Fibroblast of skin of left quadriceps (primary cell): ENCODE measurements at places on chromosomes 4 and X.

DNA sequence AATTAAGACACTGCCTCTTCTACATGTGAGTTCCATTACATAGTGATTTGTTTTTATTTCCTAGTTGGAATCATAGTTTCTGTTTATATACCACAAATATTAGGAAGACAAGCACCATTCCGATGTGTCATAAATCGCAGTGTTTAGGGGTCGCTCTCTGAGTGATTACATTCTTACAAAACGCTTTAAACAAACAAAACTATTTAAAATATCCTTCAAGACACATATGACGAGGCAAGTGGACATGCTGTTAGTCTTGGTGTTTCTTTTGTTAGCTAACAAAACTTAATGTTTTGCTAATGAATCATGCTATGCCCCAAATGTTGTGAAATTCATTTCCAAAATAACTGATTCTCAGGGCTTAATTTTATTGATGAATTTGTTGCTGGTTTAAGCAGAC lies 1219.3 kb upstream of the PRKX start:
- DNase-seq, result peak; percentile 4

DNA sequence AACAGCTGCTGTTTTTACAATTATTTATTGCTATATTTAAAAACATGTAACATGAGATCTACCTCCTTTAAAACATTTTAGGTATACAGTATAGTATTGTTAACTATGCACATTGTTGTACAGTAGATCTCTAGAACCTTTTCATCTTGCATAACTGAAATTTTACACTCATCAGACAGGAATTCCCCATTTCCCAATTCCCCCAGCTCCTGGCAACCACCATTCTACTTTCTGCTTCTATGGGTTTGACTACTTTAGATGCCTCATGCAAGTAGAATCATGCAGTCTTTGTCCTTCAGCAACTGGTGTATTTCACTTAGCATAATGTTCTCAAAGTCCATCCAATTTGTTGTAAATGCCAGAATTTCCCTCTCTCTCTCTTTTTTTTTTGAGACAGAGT lies 9.7 kb upstream of the LSM6 start:
- peak; percentile 64 for DNase-seq

- DNase-seq, result peak; percentile 31
Measured at GRCh38 chrX:100995469-100995868, 26.0 kb downstream of the ARL13A start.

DNA sequence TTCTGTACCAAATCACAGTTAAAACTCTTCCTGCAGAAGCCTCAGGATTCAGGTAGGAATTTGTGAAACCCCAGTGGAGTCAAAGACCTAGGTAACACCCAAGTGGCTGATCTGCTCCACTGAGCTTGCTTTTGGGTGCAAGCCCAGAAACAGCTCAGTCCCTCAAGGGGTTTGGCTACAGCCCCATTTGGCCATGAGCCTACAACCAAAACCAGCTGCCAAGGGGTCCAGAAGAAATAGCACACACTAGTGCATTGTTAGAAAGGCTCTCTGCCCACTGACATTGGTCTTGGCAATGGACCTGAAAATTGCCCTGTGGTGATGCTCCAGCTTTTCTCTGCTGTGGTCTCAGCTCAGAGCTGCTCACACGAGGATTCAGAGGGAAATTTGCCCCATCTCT lies 577.4 kb upstream of the INTU start:
- DNase-seq, result no peak

DNA sequence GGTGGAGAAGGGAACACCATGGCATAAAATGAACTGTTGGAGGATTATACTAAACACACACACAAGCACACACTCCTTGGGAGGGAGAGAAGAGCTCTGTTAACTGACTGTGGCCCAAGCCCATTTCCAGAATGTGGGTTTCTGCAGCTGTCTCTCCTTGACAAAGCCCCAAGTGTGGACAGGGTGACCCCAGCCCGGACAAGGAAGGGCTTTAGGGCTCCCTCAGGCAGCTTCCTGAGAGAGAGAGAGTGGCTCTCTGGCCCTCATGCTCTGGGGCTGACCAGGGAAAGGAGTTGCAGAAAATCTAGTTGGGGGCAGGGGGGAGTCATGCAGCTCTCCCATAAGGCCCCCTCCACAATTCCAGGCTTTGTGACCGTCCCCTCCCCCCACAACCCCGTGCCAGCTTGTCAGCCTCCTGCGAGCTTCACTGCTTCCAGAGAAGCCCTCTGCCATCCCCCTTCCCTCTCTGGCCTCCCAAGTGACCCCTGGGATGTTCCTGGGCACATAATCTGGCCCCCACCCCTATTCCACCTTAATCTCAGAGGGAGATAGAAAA lies 590 bp downstream of the ARHGEF9 start:
- no peak for DNase-seq

- no peak for DNase-seq
Measured at GRCh38 chrX:66632473-66632872, 6.4 kb downstream of the EDA2R start.

GRCh38 chr4:54365691-54366090 lies 136.6 kb downstream of the PDGFRA start:
- no peak for DNase-seq

DNA sequence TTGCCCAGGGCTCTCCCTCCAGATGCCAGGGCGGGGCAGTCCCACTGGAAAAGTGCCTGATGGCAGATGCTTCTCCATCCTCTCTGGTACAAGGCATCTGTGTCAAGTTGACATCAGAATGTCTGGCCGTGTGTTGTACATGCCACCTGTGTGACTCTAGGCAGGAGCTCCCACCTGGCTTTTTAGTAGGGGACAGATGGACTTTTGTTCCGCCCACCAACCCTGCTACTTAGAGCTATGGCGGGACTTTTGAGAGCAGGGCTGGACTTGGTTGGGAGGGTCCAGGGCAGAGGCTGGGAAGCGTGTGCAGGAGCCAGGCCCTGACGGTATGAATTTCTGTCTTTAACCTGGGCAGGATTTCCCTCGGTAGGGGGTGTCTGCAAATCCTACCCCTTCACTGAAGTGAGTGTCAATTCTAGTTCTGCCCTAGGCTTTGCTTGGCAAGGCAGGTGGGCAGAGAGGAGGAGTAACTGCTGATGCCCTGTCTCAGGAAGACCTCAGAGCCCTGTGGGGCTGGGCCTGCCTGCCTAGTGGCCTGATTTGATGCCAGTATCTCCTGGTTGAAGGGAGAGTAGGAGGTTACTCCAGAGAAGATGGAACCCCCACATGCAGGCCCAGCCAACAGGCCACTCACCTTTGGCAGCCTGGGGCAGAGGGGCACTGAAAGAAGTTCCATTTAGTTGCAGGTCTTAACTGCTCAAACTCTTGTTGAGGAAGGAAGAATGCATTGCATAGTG lies 99.1 kb downstream of the PJA1 start:
- no peak for DNase-seq

GRCh38 chr4:166838975-166839614 lies 395.2 kb downstream of the SPOCK3 start:
- DNase-seq, result no peak

DNA sequence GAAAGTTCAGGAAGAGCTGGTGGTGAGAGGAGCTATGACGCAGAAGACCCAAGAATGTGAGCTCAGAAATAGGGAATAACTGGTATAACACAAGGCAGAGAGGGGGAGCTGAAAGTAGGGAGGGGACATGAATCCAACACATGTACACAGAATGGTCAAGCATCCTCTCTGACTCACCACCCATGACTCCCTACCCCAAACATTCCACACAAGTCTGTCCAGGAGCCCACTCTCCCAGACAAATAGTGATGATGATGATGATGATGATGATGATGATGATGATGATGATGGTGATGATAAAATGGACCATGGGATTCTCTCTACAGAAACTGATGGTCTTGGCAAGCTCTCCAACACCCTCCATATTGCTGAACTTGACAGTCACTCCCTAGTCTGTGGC lies 46.4 kb downstream of the NAT8L start:
- no peak for DNase-seq

- DNase-seq, result no peak
Measured at GRCh38 chrX:11059933-11060332, 51.2 kb upstream of the HCCS start.

DNA sequence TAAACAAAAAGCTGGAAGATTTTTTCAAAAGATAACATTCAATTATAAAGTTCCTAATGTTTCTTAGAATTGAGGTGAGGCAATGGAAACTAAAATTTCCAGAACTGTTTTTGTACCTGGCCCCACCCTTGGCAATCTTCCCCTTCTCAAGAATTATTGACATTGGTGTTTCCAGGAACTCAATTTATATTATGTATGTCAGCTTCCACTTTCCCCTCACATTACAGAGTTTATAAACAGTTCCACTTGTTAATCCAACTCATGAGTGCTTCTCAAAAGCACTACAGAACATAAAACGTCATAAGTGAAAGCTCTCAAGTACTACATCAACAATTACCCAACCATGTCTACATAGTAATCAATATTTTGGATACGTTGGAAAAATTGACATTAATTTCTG lies 107.4 kb downstream of the FAM13A start:
- DNase-seq, result no peak

GRCh38 chrX:24229400-24229879 lies 79.9 kb downstream of the ZFX start:
- no peak for DNase-seq

- DNase-seq, result no peak
Measured at GRCh38 chr4:101527188-101527587, 179.9 kb upstream of the PPP3CA start.

DNA sequence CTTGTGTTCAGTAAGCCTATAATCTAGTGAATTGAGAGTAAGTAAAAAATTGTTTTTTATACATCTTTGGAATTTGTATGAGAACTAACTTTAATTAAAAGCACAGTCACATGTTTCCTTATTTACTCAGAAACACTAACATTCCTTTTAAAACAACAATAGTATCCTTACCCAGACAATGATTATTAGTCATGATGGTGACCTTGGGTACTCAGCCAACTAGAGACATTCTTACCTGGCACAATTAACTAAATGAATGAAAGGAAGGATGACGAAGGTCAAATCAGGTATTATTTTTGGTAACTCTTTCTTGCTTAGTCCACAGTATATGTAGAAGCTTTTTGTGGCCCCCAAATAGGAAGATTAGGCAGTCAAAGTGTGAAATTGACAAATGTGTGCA lies 901.0 kb downstream of the FAT4 start:
- no peak for DNase-seq

DNA sequence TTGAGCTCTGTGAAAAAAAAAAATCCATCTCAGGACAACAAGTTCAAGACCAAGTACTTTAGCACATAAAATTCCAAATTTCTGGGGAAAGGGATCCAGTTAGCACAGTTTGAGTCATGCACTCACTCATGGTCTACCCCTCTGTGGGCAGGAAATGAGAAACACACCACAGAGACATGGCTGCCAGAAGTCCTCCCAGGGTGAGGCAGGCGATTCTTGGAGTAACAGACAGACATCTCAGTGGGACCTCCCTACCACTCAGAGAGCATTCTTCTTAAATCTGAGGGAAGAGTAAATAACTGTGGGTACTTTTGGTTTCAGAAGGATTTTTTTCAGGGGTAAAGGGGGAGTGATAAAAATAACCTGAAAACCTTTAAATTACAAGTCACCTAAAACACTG lies 14.1 kb downstream of the CXCL1 start:
- DNase-seq, result peak; percentile 70

DNA sequence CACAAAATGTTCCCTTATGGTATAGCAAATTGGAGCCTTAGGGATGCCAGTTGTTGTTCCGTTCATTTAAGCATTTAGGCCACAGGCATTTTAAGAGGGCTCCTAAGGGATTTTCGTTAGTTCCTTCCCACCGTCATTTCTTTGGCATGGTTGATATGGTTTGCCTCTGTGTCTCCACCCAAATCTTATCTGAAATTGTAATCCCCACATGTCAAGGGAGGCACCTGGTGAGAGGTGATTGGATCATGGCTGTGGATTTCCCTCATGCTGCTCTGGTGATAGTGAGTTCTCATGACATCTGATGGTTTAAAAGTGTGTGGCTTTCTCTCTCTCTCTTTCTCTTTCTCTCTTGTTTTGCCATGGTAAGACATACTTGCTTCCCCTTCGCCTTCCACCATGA lies 104.1 kb downstream of the ASB9 start:
- DNase-seq, result no peak

GRCh38 chrX:149129767-149130166 lies 375.3 kb downstream of the IDS start:
- no peak for DNase-seq

- no peak for DNase-seq
Measured at GRCh38 chr4:121677524-121677923, 19.3 kb downstream of the ANXA5 start.

DNA sequence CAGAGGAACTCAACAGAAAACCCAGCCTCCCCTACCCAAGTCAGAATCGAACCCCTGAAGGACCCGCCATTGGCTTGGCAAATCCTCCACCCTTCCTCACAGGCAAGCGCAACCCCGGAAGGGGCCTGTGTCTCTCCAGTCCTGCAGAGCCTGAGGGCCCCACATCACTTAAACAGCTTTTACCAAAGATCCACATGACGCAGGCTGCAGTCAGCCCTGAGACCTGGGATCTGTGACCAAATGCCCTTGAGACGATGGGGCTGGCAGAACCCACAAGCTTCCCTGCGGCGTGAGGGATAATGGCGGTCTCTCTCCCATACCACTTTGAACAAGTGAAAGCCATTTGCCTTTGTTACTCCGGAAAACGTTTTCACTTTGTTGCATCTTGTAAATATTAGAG lies 54.9 kb downstream of the ACOX3 start:
- DNase-seq, result no peak

DNA sequence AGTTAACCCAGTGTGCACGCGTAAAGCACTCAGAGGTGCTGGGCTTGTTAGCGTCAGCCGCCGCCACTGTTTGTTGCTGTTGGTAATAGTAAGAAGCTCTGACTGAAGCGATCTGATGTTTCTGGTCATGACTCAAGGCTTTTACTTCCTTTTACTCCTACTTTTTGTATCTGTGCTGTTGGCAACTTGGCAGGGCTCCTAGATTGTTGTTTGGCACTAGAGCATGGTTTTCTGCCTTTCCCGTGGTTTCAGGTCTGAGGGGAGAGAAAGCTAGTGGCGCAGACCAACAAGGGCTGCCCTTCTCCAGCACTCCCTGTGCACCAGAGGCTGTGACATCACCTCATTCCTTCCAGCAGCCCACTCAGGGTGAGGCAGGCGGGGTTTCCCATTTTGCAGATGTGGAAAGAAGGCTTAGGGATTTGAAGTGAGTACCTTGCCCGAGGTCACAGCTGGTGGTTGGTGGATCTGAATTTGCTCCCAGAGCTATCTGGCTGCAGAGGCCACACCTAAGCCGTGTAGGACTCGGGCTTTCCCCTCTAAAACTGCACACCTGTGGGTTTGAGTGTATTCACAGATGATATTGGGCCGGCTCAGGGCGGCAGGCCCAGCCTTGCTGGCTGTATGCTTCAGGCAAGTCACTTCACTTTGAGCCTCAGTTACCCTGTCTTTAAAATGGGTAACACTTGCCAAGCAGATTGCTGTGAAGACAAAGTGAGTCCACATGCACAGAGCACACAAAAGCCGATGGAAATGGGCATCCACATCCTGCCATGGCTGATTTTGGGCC lies 51.2 kb upstream of the TADA2B start:
- peak; percentile 32 for DNase-seq

DNA sequence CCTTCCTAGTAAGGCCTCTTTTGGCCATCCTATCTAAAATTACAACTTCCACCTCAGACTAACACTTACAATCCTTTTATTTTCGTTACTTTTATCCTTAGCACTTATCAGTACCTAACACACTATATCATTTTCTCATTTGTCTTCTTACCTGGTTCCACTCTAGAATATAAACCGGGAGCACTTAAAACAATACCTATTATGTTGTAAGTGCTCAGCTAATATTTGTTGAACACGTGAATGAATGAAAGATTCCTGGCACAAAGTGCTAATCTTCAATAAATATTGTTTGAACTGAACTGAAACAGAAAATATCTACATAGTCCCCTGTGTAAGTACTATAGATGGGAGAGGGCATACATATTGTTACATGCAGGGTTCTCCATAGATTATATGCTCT lies 14.4 kb downstream of the MGARP start:
- no peak for DNase-seq

- no peak for DNase-seq
Measured at GRCh38 chr4:38785901-38786402, 3.2 kb upstream of the TLR10 start.
